Stimulated activated CD4-positive, alpha-beta T cell treated with anti-CD3 and anti-CD28 coated beads, Interleukin-4, amount 100 ng/mL, for 4 hours (primary cell): ENCODE measurements at places on chromosomes 7 and 10.
A peak's percentile ranks its signal among the peaks of the same experiment; 100 is the strongest.

GRCh38 chr10:129896136-129896859 lies 67.8 kb downstream of the EBF3 start:
- no peak for DNase-seq

DNA sequence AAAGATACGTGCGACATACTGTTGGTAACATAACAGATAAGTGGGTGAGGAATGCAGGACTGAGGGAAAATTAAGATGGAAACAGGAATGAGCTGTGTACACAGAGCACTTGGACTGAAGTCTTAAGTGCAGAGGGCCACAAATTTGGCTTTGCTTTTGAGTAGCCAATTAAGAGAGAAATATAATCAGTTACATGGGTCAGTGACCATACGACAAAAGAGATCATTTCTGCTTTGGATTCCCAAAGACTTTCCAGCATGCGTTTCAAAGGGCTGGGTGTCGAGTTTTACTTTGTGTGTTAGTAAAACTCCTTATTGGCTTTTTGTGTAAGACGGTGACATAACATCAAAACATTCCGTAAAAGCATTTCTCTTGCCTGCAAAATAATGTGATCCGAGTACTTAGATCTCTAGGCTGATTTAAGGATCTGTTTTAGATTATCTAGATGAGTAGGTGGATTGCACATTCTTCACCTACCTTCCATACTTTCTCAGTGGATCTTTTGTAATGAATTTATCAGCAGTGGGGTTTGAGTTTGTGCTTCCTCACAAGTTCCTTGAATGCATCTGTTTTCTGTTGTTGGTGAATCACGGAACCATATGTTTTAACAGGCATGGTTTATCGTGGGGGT lies 7.5 kb downstream of the RABGEF1 start:
- DNase-seq: no peak

DNA sequence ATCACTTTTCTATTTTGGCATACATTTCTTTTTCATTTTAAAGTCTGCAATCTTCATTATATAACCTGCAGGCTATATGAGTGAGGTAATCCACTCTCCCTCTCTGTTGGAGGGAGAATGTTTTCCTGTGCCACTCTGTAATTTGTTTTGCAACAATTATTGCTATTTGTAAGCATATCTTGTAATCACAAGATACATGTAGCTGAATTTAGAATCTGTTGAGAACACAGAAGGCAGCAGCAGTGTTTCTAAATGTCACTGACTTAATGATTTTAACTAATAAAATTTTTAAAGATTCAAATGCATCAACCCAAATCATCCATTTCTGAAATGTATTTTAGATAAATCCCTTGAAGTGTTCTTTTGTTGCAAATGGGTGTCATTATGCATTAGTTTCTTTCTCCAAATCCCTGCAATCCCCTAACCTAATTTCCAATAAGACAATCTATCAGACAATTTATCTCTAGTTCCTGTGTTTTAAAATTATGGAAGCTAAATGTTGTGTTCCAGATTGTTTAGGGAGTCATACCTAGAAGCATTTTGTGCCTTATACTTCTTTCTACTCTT lies 19.8 kb upstream of the UMAD1 start:
- DNase-seq: no peak

DNA sequence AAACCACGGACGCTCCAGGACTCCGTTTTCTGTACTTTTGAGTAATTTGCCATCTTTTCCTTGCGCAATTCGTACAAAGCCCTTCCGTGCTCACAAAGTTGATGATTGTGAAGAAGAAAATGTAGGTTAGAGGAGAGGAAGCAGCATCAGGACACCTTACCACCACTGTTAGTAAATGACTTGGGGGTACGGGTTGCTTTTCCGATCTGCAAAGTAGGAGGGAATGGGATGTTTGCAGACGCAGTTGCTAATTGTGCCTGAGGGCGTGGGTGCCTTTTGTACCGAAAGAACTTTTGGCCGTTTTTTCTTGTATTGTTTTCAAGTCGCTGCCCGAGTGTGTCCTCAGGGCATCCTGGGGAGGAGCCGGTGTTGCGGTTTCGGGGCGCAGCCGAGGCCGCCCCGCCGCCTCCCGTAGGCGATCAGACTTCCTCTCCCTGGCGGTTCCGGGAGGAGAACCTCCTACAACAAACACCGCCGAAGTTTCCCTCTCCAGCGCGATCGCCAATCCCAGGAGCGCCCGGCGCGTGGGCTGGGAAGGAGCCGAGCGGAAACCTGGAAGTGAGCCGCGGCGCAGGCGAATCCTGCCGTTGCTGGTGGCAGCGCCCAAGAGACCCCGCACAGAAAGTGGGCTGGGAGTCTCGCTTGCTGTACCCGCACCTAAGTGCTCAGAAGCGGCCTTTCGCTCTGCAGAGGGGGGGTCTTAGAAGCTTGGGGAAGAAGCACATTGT lies 1.0 kb downstream of the PRR15 start:
- DNase-seq: no peak

DNA sequence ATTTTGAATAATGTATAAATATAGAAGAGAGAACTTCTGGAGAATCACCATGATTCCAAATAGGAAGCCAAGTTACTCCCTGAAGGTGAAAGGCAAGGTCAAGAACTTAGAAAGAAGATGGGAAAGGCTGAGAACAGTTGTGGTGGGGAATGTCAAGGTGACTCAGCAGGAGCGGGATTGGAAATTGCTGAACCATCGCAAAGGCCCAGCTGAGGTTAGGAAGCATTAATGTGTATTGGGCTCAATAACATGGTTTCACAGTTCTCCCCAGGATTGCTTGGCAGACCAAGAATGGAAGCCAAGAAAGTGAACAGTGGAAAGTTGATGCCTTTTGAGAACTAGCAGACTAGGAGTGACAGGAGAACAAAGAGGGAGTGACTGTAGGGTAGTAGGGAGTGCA lies 133.3 kb downstream of the VTI1A start:
- DNase-seq: no peak

DNA sequence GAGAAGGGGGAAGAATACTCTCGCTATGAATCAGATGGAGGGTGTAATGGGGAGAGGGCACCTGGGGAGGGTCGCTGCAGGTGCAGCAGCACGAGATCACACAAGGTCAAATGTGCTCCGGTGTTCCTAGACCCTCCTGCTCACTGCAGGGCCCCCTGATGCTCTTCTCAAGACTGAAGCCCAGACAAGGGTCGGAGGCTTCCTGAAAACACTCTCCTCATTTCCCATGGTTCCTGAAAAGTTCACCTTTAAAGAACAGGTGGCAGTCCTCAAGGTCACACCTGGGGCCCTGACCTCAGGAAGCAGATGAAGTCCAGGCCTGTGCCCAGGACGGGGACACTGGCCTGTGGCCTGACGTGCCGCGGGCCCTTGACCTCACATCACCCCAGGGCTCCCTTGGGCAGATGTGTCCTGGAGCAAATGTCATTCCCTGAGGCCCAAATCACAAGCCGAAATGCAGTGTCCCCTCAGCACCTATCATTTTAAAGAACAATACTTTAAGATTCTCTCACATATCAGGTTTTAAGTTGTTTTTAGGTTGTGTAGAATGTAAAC lies 289.8 kb downstream of the GLRX3 start:
- DNase-seq: no peak

- DNase-seq: no peak
Measured at GRCh38 chr7:137985897-137986251, 16.0 kb downstream of the CREB3L2 start.

- no peak for DNase-seq
Measured at GRCh38 chr7:73822319-73823173, 8.2 kb upstream of the CLDN4 start.

GRCh38 chr7:156585025-156585648 lies 55.4 kb upstream of the RNF32 start:
- DNase-seq: no peak

GRCh38 chr10:110458266-110458920 lies 39.3 kb upstream of the DUSP5 start:
- DNase-seq: no peak

DNA sequence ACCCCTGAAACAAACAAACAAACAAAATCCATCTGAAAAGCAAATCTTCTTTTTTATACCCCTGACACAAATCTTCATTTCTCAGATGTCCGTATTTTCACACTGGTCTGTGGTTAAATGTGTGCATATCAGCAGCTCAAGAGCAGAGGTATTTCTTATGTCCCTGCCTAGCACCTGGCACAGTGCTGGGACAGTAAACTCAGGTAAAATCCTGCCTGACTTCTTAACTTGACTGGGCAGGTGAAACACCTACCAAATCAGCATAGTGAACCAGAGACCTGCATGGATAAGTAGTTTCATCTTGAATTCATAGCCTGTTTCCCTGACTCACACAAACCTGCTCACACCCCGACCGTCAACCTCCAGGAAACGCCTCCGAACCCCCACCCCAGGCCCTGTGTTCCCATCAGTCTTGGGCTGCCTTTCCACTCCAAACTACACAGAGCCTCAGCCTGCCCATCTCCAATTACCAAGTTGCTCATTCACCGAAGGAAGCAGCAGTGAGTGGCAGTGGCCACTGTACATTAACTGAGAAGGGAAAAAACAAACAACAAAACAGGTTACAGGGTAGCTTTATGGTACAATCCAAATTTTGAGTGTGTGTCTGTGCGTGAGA lies 109.9 kb downstream of the HECTD2 start:
- no peak for DNase-seq

GRCh38 chr7:157831143-157831905 lies 494.5 kb downstream of the DNAJB6 start:
- no peak for DNase-seq

GRCh38 chr7:150466477-150466876 lies 16.0 kb downstream of the GIMAP8 start:
- DNase-seq: no peak

DNA sequence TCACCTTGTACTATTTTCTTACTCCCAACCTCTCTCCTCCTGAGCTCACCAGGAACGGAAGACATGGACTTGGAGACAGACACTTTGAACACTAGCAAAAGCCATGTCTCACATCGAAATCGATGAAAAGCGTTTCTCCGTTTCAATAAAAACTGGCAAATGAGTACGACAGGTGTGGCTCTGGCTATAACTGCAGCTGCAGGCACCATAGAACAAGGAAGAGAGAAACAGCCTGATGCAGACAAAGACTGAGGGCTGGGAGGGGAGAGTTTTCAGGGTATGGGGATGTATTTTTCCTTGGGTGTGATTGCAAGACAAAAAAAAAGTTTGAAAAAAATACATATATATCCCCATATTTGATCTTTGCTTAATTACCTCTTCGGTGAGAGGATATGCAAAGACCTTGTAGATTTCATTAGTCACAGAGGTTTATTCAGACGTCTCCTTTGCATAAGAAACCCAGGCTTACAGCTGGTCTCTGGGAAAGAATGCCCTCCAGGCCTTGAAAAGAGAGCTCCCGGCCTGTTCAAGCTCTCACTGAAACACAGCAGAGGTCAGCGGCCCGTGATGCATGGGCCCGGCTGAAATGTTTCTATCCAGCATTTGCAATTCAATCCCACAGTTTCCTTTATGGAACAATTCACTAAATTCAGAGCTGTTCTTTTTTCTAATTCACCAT lies 63.1 kb downstream of the TLL2 start:
- DNase-seq: no peak

- peak; percentile 93 for DNase-seq
Measured at GRCh38 chr10:102395400-102396316, at the start of gene NFKB2. Gene NFKB2, plus strand, starts transcription at chr10:102395705. Its CDS starts 255 bp downstream, at chr10:102395960.

DNA sequence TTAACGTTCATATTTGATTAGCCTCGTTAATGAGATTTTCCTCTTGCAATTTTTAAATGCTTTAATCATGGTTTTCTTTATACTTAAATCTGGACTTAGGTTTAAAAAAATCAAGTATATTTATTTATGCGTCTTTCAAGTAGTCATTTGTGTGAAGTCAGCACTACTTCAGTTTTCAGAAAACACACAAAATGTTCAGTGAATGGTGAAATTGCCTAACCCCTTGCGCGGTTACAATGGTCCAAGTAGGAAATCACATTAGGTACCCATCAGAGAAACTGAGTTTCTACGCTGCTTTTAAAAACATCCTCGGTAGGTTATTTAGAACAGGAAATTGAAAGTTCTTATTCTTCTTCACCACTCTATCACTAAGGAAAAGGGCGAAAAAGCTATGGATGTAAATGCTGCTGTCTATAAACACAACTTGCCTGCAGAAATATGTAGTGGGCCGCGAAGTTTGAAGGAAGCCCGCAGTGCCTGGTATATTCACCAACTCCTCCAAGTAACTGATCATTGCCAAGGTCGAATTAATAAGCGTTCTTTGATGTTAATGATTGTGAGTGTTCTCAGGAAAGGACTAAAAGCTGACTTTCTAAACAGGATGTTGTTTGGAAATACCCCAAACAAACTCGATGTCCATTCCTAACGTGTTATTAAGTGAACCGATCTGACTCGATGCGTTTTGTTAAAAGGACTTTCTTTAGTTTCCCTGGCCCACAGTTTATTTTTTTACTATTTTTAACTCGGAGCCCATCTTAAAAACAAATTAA lies 1.0 kb downstream of the SYPL1 start:
- DNase-seq: no peak

DNA sequence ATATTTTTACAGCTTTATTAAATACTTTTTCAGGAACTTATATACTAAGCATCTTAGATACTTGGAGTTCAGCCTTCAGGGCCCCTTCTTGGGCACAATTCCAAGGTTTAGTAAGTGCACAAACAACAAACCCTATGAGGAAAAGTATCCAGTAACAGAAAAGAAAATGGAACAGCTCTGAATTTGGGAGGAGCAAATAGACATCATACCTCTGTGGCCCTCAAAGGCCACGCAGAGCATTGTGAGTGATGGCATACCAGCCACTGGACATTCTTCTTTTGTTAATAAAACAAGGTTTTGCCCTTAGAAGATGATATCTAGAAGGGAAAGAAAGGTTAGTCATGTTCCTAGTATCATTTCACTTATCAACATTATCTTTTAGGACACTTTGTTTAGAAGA lies 46.0 kb downstream of the ST7 start:
- no peak for DNase-seq

GRCh38 chr7:112510001-112510742 lies 29.4 kb downstream of the LSMEM1 start:
- DNase-seq: no peak

DNA sequence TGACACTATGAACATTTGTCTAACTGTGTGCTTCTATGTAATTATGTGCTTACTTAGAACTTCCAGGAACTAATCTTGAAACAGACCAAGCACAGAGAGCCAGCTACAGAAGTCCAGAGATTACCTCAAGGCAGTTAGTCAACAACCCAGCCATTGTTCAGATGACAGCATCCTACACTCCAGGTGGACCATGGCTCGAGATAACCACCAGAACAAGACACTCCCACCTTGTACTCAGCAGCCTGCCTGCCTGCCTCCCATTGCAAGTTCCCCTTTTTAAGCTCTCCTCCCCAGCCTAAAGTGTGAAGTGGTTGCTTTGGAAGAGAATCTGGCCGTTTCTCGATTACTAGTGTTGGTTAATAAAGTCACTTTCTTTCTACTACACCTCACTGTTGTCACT lies 1080.6 kb upstream of the LRRN3 start:
- DNase-seq: no peak
